Ascending aorta (tissue), 2 donors: ENCODE measurements at places on chromosomes 1 and 21.

DNA sequence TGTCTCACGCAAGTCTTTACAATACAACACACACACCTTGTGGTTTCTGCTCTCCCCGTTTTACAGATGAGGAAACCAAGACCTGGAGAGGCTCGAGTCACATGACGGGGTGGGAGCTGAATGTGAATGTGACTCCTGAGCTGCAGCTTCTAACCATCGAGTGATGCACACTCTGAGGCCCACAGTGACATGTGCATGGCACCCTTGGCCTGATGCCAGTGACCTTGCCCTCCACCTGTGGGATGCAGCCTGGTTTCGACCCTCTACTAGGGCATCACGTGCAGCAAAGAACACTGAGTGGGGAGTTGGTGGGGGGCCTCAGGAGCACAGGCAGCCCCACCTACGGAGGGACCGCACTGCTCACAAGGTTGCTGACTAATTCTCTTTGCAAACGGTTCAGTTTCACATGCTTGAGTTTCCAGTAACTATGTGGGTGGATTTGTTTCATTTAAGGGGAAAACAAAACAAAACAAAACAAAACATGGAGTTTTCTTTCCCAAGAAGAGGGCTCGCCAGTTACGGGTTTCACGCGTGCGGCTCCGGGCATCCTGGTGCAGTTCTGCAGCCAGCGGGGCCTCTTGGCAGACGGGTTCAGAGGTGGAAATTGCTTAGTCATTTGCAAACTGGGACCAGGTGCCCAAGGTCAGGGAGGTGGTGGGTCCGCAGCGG lies 22.9 kb downstream of the SPSB1 start:
- H3K27ac ChIP-seq: peak overlapping the region; percentile 95
- peaks cover 31% of the 10 kb centered on the region for H3K4me1 ChIP-seq
- DNase-seq: no peak
- no peaks in the 10 kb centered on the region for H3K27me3 ChIP-seq

DNA sequence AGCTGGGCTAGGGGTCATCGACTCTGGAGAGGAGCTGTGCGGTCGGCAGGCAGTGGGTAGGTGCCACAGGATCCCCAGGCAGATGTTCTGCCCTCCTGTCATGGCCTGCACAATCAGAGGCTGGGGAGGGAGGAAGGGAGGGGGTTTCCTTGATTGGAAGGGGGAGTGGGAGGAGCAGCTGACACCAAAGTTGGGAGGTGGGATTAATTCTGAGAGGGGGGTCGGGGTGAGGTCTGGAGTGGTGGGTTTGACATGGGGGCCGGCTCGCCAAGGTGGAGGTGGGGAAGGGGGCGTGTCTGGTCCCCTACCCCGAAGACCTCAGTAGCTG lies 651 bp upstream of the HPCA start:
- no peak overlapping the region for H3K27ac ChIP-seq
- no peaks in the 10 kb centered on the region for H3K27me3 ChIP-seq
- H3K36me3 ChIP-seq: no peaks in the 10 kb centered on the region
- no peak for DNase-seq

DNA sequence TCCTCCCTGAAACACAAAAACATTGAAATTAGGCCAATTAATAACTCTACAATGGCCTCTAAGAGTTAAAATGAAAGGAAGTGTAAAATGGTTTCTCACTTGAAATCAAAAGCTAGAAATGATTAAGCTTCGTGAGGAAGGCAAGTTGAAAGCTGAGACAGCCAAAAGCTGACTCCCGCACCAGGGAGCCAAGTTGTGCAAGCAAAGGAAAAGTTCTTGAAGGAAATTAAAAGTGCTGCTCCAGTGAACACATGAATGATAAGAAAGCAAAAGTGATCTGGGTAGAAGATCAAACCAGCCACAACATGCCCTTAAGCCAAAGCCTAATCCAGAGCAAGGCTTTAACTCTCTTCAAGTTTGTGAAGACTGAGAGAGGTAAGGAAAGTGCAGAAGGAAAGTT lies 22.8 kb downstream of the CYYR1 start:
- no peaks in the 10 kb centered on the region for H3K27me3 ChIP-seq
- DNase-seq: no peak
- H3K4me1 ChIP-seq: no peaks in the 10 kb centered on the region
- no peaks in the 10 kb centered on the region for H3K36me3 ChIP-seq
- no peak overlapping the region for H3K4me3 ChIP-seq

- no peak for DNase-seq
- H3K4me1 ChIP-seq: no peaks in the 10 kb centered on the region
- H3K4me3 ChIP-seq: peak overlapping the region; percentile 78
- H3K27ac ChIP-seq: peak overlapping the region; percentile 98
- H3K27me3 ChIP-seq: no peaks in the 10 kb centered on the region
These were observed 8.9 kb downstream of the VSIG8 start for GRCh38 chr1:159853417-159854115.

GRCh38 chr1:5660141-5660935 lies 331.9 kb downstream of the NPHP4 start:
- no peak overlapping the region for H3K4me3 ChIP-seq
- H3K36me3 ChIP-seq: no peaks in the 10 kb centered on the region
- no peak for DNase-seq
- H3K27me3 ChIP-seq: no peaks in the 10 kb centered on the region

DNA sequence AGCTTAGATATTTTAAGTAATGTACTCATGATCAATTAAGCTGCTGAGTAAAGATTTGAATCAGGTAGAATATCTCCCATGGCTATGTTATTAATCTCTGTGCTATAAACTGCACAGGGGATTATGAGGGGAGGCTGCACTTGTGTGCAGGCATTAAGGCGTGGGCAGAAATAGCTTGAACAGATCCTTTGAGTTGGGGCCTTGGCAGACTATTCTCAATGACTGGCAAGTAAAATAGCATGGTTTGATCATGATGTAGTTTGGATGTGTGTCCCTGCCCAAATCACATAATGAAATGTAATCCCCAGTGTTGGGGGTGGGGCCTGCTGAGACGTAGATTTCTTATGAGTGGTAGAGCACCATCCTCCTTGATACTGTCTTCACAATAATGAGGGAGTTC lies 220.3 kb downstream of the PLPP3 start:
- no peaks in the 10 kb centered on the region for H3K27me3 ChIP-seq
- DNase-seq: no peak
- H3K27ac ChIP-seq: no peak overlapping the region
- H3K36me3 ChIP-seq: no peaks in the 10 kb centered on the region
- no peaks in the 10 kb centered on the region for H3K4me1 ChIP-seq
- H3K4me3 ChIP-seq: no peak overlapping the region

- H3K4me1 ChIP-seq: no peaks in the 10 kb centered on the region
- H3K27me3 ChIP-seq: no peaks in the 10 kb centered on the region
- no peak overlapping the region for H3K27ac ChIP-seq
These were observed 41.1 kb downstream of the ERO1B start for GRCh38 chr1:236240675-236241074.

GRCh38 chr1:214566158-214567104 lies 15.0 kb upstream of the PTPN14 start:
- no peak overlapping the region for H3K27ac ChIP-seq
- H3K4me3 ChIP-seq: no peak overlapping the region
- H3K27me3 ChIP-seq: no peaks in the 10 kb centered on the region
- no peak for DNase-seq

DNA sequence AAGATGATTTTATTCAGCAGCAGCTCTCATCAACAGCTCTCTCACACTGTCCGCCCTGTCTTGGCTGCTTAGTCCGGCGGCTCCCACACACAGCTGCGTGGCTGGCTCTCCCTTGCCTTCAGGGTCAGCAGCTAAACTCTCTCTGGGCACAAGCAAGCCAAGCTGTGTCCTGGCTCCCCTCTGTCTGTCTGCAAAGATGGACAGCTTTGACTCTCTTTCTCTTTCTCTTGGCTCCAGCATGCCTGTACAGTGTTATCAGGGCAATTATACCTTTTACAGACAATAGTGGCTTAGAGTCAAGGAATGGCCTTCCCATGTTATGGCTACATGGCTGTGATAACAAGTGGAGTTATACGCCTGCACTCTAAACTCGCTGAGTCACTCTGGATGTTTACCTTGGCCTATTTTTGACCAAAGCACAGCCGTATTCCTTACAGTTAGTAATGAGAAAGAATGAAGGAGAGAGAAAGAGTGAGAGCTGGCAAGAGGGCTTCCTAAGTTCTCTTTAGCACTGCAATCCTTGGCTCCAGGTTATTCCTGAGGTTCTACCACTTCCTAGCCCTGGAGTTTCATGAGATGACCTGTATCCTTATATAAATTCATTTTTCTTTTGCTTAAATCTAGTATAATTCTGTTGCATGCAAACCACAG lies 59.9 kb upstream of the ZSWIM5 start:
- H3K4me1 ChIP-seq: peaks cover 4% of the 10 kb centered on the region
- DNase-seq: no peak
- no peaks in the 10 kb centered on the region for H3K27me3 ChIP-seq
- H3K27ac ChIP-seq: peak overlapping the region; percentile 79
- H3K36me3 ChIP-seq: no peaks in the 10 kb centered on the region

- peaks cover 41% of the 10 kb centered on the region for H3K4me1 ChIP-seq
- no peaks in the 10 kb centered on the region for H3K36me3 ChIP-seq
- no peak for DNase-seq
- no peak overlapping the region for H3K4me3 ChIP-seq
- H3K27me3 ChIP-seq: no peaks in the 10 kb centered on the region
These were observed 21.3 kb downstream of the SCAF4 start for GRCh38 chr21:31710586-31710985.

DNA sequence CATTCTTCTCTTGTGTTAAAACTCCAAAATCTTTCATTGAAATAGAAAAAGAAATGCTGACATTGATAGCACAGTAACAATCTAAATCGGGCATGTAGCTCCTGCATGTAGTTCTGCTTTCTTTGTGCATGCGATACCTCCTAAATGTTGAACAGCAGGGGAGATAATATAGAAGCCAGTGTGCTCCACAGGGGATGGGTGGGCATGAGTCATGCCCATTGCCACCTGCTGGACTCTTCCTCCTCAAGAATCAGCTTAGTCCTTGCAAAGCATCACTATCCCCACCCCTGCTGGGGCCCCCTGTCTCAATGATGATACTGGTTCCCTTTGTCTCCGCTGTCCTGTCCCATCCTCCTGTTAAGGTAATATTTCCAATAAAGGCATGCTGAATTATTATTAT lies 203.0 kb downstream of the RWDD3 start:
- no peaks in the 10 kb centered on the region for H3K27me3 ChIP-seq
- H3K36me3 ChIP-seq: no peaks in the 10 kb centered on the region
- H3K27ac ChIP-seq: no peak overlapping the region
- H3K4me1 ChIP-seq: no peaks in the 10 kb centered on the region
- no peak for DNase-seq
- H3K4me3 ChIP-seq: no peak overlapping the region

DNA sequence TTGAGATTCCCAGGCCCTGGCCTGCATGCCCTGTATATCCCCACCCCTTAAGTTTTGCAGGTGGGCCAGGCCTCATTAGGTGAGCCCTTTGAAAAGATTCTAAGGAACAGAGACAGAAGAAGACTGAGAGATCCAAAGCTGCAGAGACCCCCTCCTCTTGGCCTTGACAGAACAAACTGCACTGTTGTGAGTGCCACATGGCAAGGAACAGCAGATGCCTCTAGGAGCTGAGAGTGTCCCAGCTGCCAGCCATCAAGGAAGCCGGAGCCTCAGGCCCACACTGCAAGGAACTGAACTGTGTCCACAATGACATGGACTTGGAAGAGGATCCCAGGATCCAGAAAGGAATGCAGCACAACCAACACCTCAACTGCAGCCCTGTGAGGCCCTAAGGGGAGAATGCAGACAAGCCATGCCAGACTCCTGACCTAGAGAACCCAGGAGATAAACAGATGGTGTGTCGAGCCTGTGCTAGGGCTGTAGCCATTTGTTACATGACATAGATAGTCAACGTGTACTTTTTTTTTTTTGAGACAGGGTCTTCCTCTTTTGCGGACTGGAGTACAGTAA lies 182.7 kb downstream of the AJAP1 start:
- no peaks in the 10 kb centered on the region for H3K36me3 ChIP-seq
- H3K27ac ChIP-seq: no peak overlapping the region
- no peak for DNase-seq
- no peaks in the 10 kb centered on the region for H3K4me1 ChIP-seq
- H3K27me3 ChIP-seq: no peaks in the 10 kb centered on the region
- no peak overlapping the region for H3K4me3 ChIP-seq

- no peaks in the 10 kb centered on the region for H3K4me1 ChIP-seq
- no peak for DNase-seq
- H3K27me3 ChIP-seq: no peaks in the 10 kb centered on the region
- no peak overlapping the region for H3K4me3 ChIP-seq
These were observed 64.3 kb downstream of the PRKAA2 start for GRCh38 chr1:56709269-56709880.

- no peak overlapping the region for H3K4me3 ChIP-seq
- no peaks in the 10 kb centered on the region for H3K4me1 ChIP-seq
- no peaks in the 10 kb centered on the region for H3K36me3 ChIP-seq
- DNase-seq: no peak
These were observed 75.3 kb upstream of the RALGPS2 start for GRCh38 chr1:178649582-178650350.

DNA sequence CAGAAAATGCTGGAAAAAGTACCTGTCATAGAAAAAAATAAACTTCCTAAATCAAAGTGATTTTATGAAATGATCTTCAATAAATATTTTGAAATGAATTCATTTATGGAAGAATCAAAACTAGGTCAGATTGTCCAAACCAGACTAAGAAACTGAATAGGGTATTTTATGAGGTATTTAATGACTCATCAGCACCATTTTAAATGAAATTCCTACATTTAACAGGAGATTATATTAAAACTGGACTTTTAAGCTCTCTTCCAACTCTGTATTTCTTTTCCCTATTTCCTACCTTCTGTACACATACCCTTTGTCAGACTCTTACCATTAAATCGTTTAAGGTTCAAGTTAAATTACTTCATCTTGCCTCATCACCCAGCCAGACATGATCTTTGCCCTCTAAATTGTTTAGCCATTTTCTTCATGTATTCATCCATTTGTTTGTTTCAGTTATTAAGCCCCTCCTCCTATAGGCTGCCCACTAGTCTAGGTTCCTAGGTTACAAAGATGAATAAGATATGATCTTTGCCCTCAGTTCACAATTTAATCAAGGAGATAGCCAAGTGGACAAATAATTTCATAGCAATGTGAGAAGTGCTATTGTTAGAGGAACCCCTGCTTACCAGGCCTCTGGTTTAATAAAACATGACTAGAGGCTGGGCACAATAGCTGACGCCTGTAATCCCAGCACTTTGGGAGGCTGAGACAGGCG lies 25.0 kb downstream of the TATDN3 start:
- no peaks in the 10 kb centered on the region for H3K4me1 ChIP-seq
- no peaks in the 10 kb centered on the region for H3K36me3 ChIP-seq
- H3K27ac ChIP-seq: no peak overlapping the region
- H3K4me3 ChIP-seq: no peak overlapping the region
- H3K27me3 ChIP-seq: no peaks in the 10 kb centered on the region

DNA sequence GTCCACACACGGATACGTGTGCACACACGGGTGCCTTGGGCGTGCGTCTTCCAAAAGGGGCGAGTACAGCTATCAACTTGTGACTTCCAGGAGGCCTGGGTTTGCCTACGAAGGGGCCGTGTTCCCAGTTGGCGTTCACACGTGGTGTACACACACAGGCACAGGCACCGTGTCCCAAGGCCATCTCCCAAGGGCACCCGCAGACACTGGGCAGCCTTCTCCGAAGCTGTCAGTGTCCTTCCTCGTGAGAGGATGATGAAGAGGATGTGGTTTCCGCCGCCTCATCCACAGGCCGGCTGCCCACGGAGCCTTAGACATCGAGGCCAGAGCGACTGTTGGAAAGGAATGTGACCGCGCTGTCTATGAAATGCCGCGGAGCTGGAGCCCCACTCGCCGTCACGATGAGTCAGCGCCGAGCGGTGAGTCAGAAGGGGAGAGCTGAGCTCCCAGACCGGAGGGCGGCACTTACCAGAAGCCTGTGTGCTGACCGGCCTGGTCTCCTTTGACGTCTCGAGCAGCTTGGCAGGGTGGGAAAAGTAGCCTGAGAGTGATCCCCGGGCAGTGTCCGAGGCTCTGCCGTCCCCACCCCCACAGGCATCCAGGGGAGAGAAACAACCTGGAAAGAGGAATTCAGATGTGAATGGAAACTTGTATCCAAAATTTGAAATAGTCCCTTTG lies 141.4 kb upstream of the ARHGEF16 start:
- peak; percentile 99 for DNase-seq
- H3K4me1 ChIP-seq: peaks cover 65% of the 10 kb centered on the region
- peak overlapping the region; percentile 57 for H3K4me3 ChIP-seq
- no peaks in the 10 kb centered on the region for H3K36me3 ChIP-seq
- H3K27ac ChIP-seq: peak overlapping the region; percentile 99
